ENCODE measurements at places on chromosomes 5 and 9.

DNA sequence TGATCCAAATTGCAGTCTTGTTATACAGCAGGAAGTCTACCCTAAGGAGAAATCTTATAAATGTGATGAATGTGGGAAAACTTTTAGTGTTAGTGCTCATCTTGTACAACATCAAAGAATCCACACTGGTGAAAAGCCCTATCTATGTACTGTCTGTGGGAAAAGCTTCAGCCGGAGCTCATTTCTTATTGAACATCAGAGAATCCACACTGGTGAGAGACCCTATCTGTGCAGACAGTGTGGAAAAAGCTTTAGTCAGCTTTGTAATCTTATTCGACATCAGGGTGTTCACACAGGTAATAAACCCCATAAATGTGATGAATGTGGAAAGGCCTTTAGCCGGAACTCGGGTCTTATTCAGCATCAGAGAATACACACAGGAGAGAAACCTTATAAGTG is 10.4 kb downstream of the ZNF189 start:
- DNase-seq: no peak

DNA sequence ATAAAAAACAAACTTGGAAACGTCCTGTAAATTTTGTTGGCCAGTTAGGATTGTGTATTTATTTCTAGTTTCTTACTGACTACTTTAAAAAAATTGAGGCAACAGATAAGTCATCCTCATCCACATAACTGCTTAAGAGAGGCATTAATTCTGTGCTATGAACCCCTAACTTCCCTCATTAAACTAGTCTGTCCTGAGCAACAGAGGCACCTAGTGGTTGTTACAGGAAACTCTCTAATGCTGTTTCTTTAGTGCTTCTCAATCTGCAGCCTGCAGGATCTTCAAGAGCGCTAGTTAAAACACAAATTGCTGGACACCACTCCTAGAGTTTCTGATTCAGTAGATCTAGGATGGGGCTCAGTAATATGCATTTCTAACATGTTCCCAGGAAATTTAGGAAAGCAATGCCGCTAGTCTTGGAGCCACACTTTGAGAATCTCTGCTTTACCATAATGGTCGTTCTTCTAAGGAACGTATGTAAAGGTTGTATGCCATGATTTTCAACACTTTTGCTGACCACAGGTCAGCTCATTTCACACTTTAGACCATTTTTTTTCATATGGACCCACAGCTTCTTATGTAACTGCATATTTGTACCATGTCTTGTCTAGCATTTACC is 410.1 kb upstream of the SMARCA2 start:
- DNase-seq: no peak

GRCh38 chr9:89044104-89044503 is 52.8 kb downstream of the S1PR3 start:
- no peak for DNase-seq

DNA sequence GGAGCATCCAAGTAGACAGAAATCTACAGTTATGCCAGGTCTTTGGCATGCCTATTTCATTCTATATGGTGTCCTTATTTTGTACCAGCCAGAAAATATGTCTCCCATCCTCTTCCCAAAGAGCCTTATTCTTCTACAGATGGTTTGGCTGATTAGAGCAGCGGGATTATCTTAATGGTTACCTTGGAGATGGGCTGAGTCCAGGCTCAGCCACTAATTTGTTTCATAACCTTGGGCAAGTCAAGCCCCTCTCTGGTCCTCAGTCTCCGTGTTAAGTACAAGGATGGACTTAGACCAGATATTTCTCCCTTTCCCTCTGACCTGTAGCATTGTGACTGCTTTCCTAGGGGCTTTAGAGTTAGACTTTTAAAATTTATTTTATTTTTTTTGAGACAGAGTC is 11.1 kb upstream of the GLE1 start:
- DNase-seq: no peak

- DNase-seq: no peak
Observed at GRCh38 chr5:118918232-118918631, 70.1 kb downstream of the DTWD2 start.

- no peak for DNase-seq
Observed at GRCh38 chr5:60929024-60929423, 15.8 kb downstream of the ERCC8 start.

- peak; percentile 18 for DNase-seq
Observed at GRCh38 chr5:171806976-171807747, 21.5 kb downstream of the SMIM23 start.

DNA sequence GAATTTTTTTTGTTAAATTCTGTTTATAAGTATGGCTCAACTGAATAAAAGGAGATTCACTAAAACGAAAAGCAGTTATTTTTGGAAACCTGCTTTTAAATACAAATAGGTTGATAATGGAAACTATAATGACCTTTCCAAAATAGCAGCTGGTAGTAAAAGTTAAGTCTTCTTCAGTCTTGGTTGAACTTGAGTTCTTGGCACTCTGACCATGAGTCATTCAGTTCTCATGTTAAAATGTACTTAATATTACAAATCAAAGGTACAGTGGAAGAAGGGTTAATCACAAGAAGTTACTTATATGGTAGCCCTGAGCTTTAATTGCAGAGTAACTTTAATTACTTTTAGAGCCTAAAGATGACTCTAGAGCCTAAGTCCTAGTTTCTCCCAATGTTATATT is 62.1 kb downstream of the KLF9 start:
- peak; percentile 49 for DNase-seq

GRCh38 chr9:75378036-75378435 is 289.7 kb downstream of the OSTF1 start:
- DNase-seq: peak; percentile 3

DNA sequence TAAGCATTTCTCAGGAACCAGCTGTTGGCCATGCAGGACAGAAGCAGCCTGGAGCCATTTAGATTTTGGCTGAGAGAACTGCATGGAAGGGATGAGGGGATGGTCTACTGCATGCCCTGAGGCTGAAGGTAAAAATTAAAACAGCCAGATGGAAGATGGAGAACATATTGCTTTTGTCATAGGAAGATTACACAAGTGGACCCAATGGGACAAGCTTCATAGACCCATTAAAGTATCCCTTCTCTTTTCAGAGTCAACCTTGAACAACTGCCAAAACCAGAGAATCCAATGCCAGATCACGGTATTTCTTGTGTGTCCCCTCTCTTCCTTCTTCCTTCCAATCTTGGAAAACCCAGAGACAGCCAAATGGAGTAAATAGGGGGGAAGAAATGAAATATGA is 253.4 kb downstream of the NR2F1-AS1 start:
- DNase-seq: no peak

GRCh38 chr9:133170716-133171115 is 7.0 kb upstream of the GBGT1 start:
- no peak for DNase-seq

DNA sequence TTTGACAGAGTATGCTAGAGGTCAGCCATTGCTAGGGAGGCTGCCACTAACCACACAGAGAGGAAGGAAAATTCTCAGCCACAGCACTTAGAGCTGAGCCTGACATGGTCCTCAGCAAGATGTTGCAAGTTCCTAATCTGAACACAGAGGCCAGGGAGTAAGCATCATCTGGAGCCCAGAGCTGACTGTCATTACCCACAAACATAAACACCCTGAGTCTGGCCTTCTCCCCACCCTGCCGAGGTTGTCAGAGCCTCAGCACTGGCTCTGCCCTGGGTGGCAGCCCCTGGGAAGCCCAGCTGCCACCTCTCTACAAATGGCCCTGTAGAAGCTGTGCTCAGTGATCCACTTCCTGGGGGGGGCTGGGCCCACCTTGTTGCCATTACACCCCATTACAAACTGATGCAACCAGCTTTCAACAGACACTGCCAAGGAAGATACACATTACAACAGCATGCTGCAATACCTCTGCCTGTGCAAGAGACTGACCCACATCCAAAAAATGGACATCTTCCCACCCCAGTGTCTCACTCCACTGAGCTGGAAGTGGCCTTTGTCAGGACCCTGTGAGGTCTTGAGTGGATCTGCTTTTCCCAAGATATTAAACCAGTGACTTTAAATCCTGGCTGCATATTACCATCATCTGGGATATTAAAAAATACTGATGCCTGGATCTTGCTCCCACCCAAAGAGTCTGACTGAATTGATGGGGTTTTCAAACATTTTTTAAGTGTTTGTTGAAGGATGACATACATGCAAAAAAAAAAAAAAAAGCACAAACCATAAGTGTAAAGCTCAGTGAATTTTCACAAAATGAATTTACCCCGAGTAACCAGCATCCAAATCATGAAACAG is 33.0 kb downstream of the IRF1 start:
- DNase-seq: peak; percentile 43

GRCh38 chr5:1918488-1919208 is 35.9 kb upstream of the IRX4 start:
- DNase-seq: no peak

GRCh38 chr9:82582693-82583092 is 480.2 kb downstream of the RASEF start:
- no peak for DNase-seq

DNA sequence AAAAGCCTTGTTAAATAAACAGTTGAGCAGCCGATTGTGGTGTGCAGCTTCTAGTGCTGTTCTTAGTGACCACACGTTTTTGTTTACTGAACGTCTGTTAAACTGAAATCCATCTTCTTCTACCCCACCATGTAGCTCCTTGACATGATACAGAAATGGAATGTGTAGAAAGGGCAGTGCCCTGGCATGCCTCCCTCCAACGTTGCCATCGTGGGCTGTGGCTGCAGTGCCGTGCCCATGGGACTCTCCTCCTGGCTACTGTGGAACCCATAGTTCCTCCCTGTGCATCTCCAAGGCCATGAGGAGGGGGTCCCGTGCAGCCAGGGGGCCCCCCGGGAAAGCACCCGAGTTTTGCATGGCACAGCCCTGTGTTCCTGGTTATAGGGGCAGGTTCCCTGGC is 23.3 kb upstream of the TGFBI start:
- no peak for DNase-seq

DNA sequence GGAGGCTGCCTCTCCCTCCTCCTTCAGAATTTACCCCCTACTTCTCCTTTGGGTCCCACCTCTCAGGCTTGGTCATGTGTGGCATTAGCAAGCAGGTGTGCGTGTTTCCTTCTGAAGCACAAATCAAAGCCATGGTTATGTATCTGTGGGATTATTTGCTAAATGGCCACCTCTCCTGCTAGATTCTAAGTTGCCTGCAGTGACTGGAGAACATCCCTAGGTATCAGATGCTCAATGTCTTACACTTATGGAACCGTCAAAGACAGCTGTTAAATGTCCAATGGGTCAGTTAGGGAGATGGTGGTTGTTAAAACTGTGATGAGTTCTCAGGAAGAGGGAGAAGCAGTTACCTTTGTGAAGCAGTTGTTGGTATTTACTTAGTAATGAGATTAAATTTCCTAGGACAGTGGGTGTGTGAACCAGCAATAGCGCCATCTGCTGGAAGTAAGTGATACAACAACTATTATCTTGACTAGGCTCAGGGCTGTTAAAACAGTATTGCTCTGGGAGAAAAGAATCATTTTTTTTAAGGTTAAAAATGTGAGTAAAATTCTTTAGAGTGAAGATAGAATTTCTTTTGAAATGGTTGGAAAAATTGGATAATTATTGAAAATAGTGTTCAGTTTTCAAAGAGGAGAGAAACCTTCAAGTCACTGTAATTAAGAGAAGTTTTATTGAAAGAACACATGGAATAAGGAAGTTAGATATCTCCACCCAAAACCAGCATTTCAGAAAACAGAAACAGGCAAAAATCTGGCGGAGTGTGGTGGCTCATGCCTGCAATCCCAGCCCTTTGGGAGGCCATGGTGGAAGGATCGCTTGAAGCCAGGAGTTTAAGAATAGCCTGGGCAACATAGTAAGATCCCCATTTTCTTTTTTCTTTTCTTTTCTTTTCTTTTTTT is 71.3 kb downstream of the TMC1 start:
- no peak for DNase-seq

DNA sequence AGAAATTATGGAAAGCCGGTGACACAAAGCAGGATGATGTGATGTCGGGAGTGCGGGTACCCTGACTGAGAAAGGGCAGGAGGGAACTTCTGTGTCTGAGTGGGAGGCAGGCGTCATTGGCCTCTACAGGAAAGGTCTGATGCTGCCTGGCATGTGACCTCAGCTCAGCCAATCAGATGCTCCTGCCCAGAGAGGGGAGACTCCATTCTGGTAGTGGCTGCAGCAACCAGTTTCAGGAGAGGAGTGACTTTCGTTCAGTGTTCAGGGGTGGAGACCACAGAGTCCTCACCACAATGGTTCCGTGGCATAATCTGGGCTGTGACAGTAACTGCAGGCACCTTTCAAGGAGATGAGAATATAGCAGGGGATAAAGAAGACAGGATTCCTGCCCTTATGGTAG is 6.7 kb upstream of the SFXN1 start:
- no peak for DNase-seq

- no peak for DNase-seq
Observed at GRCh38 chr5:131068076-131068475, 97.0 kb downstream of the HINT1 start.

GRCh38 chr5:72145348-72145747 is 38.1 kb downstream of the MAP1B start:
- no peak for DNase-seq

GRCh38 chr9:102309379-102309778 is 570.9 kb upstream of the GRIN3A start:
- DNase-seq: no peak

- no peak for DNase-seq
Observed at GRCh38 chr5:74482523-74482922, 158.0 kb downstream of the ENC1 start.

GRCh38 chr5:63211448-63212132 is 633.0 kb downstream of the LRRC70 start:
- no peak for DNase-seq

GRCh38 chr5:15252331-15252730 is 247.6 kb upstream of the FBXL7 start:
- DNase-seq: no peak

- DNase-seq: no peak
Observed at GRCh38 chr9:6049798-6050197, 34.4 kb upstream of the RANBP6 start.

DNA sequence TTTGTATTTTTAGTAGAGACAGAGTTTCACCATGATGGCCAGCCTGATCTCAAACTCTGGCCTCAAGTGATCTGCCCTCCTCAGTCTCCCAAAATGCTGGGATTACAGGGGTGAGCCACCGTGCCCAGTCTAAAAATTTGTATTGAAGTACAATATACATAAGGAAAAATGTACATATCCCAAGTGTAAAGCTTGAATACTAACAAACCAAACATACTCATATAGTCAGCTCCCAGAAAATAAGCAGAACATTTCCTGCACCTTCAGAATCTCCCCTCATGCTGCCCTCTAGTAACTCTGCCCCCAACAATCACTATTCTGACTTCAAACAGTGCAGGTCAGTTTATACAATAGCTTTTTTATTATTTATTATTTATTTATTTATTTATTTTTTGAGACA is 1.6 kb upstream of the NOL6 start:
- DNase-seq: no peak
